ENCODE measurements at places on chromosomes 6 and 20.

DNA sequence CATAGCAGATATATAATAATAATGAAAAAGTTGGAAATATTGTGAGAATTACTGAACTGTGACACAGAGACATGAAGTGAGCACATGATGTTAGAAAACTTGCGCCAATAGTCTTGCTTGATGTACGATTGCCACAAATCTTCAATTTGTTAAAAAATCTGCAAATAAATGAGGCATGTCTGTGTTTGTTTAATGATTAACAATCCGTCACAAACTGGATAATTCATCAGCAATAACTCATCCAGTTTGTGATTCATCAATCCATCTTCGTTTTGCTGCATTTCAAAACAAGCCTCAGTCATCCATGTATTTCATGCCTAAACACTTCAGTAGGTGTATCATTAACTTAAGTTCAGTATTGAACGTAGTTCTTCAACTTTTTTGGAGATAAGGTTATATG, 25.5 kb upstream of the SMIM26 start:
- no peak for DNase-seq

GRCh38 chr6:74505391-74505790, 700.5 kb downstream of the COL12A1 start:
- no peak for DNase-seq

- DNase-seq: no peak
These were observed 956 bp downstream of the CHRNA4 start for GRCh38 chr20:63359937-63360849.

DNA sequence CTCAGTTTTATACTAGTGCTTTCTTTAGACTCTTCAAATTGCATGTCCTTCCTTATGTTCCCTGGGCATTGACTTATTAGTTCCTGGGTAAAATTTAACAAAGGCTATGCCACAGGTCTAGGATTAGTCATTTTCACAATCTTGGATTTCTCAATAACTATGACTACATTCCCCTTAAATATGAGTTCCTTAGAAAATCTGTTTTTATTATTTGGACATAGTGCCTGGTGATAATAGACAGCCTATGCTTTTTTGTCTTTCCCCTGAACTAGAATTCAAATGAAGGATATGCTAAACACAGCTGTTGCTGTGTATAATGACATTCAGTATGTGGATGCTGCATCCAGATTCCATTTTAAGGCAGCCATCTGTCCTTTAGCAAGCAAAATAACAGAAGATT, 1252.8 kb upstream of the GJE1 start:
- DNase-seq: peak; percentile 34

DNA sequence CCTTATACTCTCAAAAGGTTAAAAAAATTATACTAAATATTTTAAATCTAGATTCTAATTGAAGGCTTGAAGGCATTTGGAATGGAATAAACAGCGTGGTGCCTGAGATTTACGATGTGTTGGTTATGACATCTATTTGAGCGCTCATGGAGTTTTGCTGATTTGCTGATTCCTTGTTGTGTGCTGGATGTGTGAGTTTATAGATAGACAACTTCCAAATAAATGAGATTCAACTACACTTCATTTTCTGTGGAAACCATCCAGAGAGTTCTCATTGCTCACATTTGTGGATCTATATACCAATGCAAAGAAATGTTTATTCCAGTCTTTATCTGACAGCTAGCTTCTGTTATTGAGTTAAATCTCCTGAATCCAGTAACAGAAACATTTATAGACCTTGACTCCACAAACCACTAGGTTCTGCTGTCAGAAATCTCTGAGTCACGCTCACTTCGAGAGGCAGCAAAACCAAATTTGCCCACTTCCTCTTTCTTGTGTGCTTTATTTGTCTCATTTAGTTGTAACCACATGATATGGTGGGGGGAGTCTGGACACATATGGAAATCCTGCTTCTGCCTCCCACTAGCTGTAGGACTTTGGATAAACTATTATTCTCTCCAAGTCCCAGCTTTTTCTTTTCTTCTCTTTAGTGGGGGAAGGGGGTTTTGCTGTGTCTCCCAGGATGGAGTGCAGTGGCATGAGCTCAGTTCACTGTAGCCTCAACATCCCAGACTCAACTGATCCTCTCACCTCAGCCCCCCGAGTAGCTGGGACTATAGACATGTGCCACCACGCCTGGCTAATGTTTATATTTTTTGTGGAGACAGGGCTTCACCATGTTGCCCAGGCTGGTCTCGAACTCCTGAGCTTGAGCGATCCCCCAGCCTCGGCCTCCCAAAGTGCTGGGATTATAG, 54.5 kb downstream of the IPCEF1 start:
- peak; percentile 94 for DNase-seq

GRCh38 chr20:43936104-43936770, 21.6 kb downstream of the TOX2 start:
- DNase-seq: no peak

DNA sequence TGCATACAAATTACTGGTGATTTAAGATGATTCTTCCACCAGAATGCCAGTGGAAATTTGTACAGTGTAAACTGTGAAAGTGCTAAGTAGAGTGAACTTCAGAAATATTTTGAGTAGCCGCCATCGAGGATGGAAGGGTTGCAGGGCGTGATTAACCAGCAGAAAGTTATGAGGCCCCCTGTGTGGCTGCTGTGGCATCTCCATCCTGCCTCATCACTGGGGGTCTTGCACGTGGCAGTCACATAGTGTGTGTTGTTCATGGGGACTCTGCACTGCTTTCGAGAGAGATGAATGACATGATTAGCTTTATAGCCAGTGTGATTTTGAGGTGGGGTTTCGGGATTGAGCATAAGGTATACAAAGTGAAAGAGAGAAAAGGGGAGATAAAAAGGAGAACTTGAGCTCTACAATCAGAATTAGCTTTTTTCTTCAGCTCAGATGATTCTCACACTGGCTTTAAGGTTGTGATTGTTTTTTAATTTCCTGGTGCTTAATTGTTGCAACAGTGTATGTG, 26.4 kb downstream of the KCTD20 start:
- DNase-seq: no peak

DNA sequence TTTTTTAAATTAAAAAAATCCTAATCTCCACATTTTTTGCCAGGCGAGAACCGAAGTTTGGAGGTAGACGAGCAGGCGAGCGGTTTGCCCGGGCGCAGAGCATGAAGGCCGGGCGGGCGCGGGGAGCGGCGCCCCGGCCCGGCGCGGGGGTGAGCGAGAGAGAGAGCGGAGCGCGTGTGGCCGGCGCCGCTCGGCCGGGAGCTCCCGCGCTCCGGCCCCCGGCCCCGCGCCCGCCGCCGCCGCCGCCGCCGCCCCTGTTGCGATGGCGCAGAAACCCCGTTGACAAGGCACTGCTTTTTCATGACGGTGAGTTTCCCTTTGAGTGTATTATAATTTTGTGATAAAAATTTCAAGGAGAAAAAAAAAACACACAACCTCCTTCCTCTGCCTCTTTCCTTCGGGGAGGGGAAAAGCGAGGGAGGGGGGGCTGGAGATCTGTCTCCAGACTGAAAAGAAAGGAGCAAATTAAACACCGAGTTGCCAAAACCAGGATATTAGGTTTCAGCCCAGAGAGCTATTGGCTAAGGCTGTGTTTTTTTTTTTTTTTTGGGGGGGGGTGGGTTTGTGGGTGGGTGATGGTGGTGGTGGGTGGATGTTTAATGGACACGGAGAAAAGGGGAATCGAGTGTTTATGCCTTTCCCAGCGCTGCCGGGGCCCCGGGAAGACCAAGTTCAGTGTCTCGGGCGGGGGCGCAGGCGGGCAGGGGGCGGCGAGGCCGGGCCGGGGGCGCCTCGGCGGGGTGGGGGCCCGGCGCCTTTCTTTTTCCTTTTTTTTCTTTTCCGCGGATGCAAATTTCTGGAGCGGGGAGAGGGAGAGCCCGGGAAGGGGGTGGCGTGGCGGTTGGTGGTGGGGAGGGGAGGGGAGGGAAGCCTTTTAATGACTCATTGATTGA, at the start of gene BICRAL:
BICRAL (plus strand) TSS at position 257 of the 893 bp plus-strand sequence. CDS start 39,971 bp downstream, outside the sequence.
- peak; percentile 83 for DNase-seq

- DNase-seq: no peak
These were observed 80.9 kb upstream of the PHACTR2 start for GRCh38 chr6:143596866-143597265.

DNA sequence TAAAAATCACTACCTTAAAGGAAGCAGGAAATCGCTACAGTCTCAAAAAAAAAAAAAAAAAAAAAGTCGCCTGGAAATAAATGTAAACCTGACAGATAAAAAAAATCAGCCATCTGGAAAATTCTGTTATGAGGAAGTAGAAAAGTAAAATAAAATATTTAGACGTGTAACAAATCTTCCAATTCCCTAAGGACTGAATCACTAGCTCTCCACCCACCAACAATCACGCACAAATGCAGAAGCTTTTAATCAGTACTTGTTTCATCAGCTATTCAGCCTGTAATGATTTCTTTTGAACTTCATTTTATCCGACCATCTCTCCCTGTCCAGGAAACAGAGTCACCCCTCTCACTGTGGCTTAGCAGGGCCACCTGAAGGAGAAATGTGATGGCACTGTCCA, 59.0 kb downstream of the SLC23A2 start:
- DNase-seq: no peak

DNA sequence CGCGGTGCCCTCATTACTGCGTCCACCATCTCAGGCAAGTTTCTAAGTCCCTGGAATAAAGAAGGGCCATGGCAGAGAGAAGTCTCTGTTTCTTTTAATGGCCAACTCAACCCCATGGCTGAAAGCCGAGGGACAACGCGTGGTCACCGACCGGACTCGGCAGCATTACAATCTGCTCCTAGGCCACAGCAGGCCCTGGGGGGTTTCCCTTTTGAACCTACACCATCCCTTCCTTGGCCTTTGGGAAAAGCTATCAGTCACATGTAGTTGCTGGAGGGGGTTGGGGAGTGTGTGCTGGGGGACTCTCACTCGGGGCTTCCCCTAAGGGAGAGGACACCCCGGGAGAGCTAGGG, 11.1 kb upstream of the FAM83C start:
- no peak for DNase-seq

- DNase-seq: peak; percentile 38
These were observed 30.4 kb upstream of the CD93 start for GRCh38 chr20:23116311-23117089.

DNA sequence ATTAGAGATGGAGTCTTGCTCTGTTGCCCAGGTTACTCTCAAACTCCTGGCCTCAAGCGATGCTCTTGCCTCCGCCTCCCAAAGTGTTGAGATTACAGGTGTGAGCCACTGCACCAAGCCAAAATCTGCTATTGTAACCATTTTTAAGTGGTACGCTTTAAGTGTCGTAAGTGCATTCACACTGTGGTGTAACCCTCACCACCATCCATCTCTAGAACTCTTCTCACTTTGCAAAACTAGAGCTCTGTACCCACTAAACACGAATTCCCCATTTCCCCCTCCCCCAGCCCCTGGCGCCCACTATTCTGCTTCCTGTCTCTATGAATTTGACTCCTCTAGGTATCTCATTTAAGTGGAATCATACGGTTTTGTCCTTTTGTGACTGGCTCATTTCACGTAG, 2.8 kb upstream of the FAM83C start:
- DNase-seq: no peak

Measured in HT1080 (cell line).